ENCODE measurements at places on chromosomes 6 and 20. TPM values are rescaled to one million over a fixed set of nuclear protein-coding genes. Genes with fewer than 3 reads are reported as not detected.

- DNase-seq = no peak
Observed at GRCh38 chr6:70667256-70667710, 400 bp upstream of the SMAP1 start.

DNA sequence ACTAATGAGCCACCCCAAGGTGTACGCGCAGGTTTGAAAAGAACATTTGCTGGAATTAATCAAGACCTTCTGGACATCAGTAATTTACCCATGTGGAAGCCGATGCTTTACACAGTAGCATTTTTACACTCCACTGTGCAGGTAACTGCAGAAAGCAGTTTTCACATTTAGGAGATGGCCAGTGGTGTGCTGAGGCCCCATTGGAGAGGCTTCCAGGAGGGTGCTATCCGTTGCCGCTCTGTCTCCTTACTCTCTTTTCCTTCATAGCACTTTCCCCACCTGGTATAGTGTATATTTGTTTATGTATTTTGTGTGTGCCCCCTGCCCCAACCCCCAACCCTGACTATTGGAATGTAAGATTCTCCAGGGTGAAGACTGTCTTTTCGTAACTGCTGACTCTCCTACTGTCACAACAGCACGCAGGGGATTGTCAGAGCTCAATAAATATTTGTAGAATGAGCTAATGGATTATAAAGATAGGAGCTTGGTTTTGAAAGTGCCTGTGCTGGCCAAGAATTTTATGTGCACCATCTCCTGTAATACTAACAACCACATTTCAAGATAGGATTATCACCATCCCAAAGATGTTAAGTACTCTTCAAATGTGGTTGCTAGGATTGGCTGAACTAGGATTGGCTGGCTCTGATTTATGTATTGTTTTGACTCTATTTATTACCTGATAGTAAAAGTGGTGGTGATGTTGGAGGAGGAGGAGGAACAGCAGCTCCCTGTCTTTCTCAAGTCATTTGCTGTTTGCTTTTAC is 74.0 kb upstream of the GLP1R start:
- no peak for DNase-seq

GRCh38 chr20:47861116-47861515 is 75.8 kb upstream of the SULF2 start:
- peak; percentile 79 for DNase-seq

- DNase-seq = no peak
Observed at GRCh38 chr6:25536781-25537180, 115.2 kb upstream of the SCGN start.

- no peak for DNase-seq
Observed at GRCh38 chr6:129497481-129498441, 212.2 kb downstream of the ARHGAP18 start.

DNA sequence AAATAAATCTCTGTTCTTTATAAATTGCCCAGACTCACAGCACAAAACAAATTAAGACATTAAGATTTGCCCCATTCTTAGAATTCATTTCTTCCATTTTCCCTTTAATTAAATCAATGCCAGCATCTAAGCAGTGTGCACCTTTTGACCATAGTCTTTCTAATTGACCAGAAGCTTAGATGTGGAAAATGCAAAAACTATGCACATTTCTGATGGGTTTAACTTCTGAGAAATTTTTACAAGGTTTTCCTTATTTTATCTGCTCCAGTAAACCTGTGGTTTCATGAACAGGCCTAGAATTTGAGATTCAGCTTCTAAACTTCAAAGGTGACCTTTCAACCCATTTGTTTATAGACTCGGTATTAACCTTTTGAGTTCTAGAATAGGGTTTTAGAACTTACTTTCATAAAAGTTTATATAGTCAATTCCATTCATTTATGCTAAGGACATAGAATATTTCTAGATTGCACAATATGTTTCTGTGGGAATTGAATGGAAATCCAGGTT is 437.8 kb upstream of the HSF2 start:
- no peak for DNase-seq

GRCh38 chr6:116314878-116315277 is 35.1 kb upstream of the TSPYL1 start:
- DNase-seq = peak; percentile 5

DNA sequence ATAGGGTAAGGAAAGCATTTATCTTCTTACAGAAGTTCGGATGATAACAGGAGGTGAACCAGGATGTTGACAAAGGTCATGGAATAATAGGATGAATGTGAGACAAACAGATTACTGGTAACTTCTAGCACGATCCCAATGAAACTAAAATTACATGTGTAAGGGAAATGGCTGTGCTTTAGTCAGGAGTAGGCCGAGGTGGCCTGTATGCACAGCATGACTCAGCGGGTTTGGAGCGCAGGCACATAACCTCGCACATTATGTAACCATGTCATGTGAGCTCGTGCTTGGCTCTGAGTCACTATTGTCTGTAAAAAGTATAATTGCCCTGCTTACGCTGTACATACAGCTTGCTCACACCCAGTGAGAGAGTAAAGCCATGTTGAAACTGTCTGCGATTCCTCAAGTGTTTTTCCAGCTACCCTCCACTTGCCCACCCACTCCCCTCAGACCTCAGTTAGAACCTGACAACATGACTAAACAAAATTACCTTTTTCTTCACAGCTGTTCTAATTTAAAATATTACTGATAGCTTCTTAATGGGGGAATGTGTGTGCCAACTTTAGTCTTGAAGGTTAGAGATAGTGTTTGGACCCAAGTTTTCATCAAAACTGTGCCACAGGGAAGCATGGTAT is 8.2 kb downstream of the CYB5R4 start:
- DNase-seq = peak; percentile 23

The GHRH gene
- not detected for polyA plus RNA-seq

The TMEM244 gene
- not detected for polyA plus RNA-seq

The TGM2 gene
- 40.9 TPM for polyA plus RNA-seq

The DCDC2 gene
- 0.17 TPM for polyA plus RNA-seq

The ECT2L gene
- 0.18 TPM for polyA plus RNA-seq

All from muscle of leg (tissue), 16 donors.